ENCODE measurements at places on chromosomes 11 and 22.

DNA sequence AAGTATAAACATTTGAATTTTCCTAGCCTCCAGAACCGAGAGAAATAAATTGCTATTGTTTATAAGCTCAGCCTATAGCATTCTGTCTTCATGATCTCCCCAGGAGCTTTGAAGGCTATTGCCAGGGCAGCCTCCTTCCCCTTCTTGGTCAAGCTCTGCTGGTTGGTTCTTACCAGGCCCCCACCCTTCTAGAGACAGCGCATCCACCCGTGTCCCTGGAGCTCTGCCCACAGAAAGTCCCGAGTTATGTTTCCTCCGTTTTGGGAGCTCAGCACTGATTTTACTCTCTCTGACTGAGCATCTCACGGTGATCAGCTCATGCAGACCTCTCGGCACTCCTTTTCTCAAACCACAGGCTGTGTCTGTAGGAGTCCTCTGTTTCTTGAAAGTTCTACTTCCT is 123.8 kb upstream of the SORL1-AS1 start:
- H3K4me1 ChIP-seq, result peaks cover 15% of the 10 kb centered on the region
- no peak overlapping the region for H3K4me3 ChIP-seq
- DNase-seq, result no peak
- H3K27ac ChIP-seq, result no peak overlapping the region
- H3K36me3 ChIP-seq, result peaks cover 14% of the 10 kb centered on the region
- H3K27me3 ChIP-seq, result no peaks in the 10 kb centered on the region

GRCh38 chr11:64094463-64095260 is 58.9 kb downstream of the FLRT1 start:
- no peak overlapping the region for H3K4me3 ChIP-seq
- no peaks in the 10 kb centered on the region for H3K4me1 ChIP-seq
- H3K27ac ChIP-seq, result no peak overlapping the region
- H3K27me3 ChIP-seq, result no peaks in the 10 kb centered on the region
- DNase-seq, result no peak

- no peak overlapping the region for H3K4me3 ChIP-seq
- peaks cover 100% of the 10 kb centered on the region for H3K36me3 ChIP-seq
- peaks cover 8% of the 10 kb centered on the region for H3K4me1 ChIP-seq
- DNase-seq, result no peak
- H3K27me3 ChIP-seq, result no peaks in the 10 kb centered on the region
These were observed 12.9 kb downstream of the BIRC3 start for GRCh38 chr11:102330231-102330630.

GRCh38 chr22:45884201-45885062 is 92.5 kb downstream of the WNT7B start:
- peaks cover 11% of the 10 kb centered on the region for H3K4me1 ChIP-seq
- no peak overlapping the region for H3K27ac ChIP-seq
- no peaks in the 10 kb centered on the region for H3K36me3 ChIP-seq
- peaks cover 93% of the 10 kb centered on the region for H3K27me3 ChIP-seq
- DNase-seq, result peak; percentile 47
- H3K4me3 ChIP-seq, result no peak overlapping the region

DNA sequence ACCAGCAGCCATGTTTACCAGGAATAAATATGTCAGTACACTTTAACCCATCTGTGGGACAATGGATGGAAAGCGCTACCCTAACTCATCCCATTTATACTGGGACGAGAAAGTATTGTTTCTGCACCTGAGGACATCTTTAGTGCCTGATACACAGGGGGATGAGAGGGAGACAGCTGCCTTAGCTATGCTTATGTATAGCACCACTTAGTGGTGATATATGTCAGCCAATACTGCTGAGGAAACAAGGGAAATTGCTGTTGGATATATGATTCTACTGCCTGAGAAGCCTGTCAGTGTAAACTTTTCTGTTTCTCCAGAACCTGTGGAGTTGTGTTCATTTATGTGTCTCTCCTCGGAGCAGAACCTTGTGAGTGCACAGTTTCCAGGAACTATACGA is 13.3 kb upstream of the CEP295 start:
- H3K4me1 ChIP-seq, result no peaks in the 10 kb centered on the region
- DNase-seq, result no peak
- H3K27me3 ChIP-seq, result no peaks in the 10 kb centered on the region

- peaks cover 90% of the 10 kb centered on the region for H3K4me1 ChIP-seq
- H3K27me3 ChIP-seq, result no peaks in the 10 kb centered on the region
- peak overlapping the region; percentile 94 for H3K27ac ChIP-seq
- DNase-seq, result no peak
- no peak overlapping the region for H3K4me3 ChIP-seq
These were observed 3.1 kb downstream of the PANX1 start for GRCh38 chr11:94131718-94132115.

GRCh38 chr11:7635708-7636107 is 37.6 kb downstream of the CYB5R2 start:
- no peaks in the 10 kb centered on the region for H3K4me1 ChIP-seq
- no peak for DNase-seq
- peaks cover 61% of the 10 kb centered on the region for H3K36me3 ChIP-seq
- no peak overlapping the region for H3K27ac ChIP-seq
- H3K4me3 ChIP-seq, result no peak overlapping the region
